Brain (organoid and tissue), 16 donors: ENCODE measurements at places on chromosomes 3 and 15. TPM values are rescaled to one million over a fixed set of nuclear protein-coding genes. Genes with fewer than 3 reads are reported as not detected.

MASP1 gene
- 4.0 TPM for polyA plus RNA-seq

ITPKA gene
- polyA plus RNA-seq, result 17.4 TPM

SLC12A8 gene
- polyA plus RNA-seq, result 0.93 TPM

C15orf62 gene
- 1.1 TPM for polyA plus RNA-seq

PML gene
- polyA plus RNA-seq, result 37.7 TPM

OXTR gene
- polyA plus RNA-seq, result 0.42 TPM

CSTA gene
- 0.51 TPM for polyA plus RNA-seq

ONECUT1 gene
- polyA plus RNA-seq, result not detected

SLTM gene
- 23.1 TPM for polyA plus RNA-seq

CDHR4 gene
- not detected for polyA plus RNA-seq

SIDT1 gene
- 1.8 TPM for polyA plus RNA-seq

CALML4 gene
- polyA plus RNA-seq, result 2.5 TPM

CYP1A2 gene
- polyA plus RNA-seq, result not detected

SLCO2A1 gene
- polyA plus RNA-seq, result 3.9 TPM

PRRT3 gene
- polyA plus RNA-seq, result 8.4 TPM

KATNBL1 gene
- 7.3 TPM for polyA plus RNA-seq

RBM5 gene
- 17.3 TPM for polyA plus RNA-seq

CD86 gene
- polyA plus RNA-seq, result 1.2 TPM

TMEM87A gene
- polyA plus RNA-seq, result 32.2 TPM

AZI2 gene
- polyA plus RNA-seq, result 11.0 TPM

TM4SF1 gene
- 41.2 TPM for polyA plus RNA-seq

RYK gene
- polyA plus RNA-seq, result 19.7 TPM

CCDC54 gene
- not detected for polyA plus RNA-seq

HESX1 gene
- polyA plus RNA-seq, result 0.71 TPM

MAGEL2 gene
- polyA plus RNA-seq, result 1.3 TPM

TMEM108 gene
- 95.9 TPM for polyA plus RNA-seq

COL6A5 gene
- not detected for polyA plus RNA-seq

BLM gene
- polyA plus RNA-seq, result 3.8 TPM

CSPG5 gene
- polyA plus RNA-seq, result 32.3 TPM

C3orf49 gene
- polyA plus RNA-seq, result not detected

CD276 gene
- polyA plus RNA-seq, result 94.2 TPM

SEMA5B gene
- polyA plus RNA-seq, result 4.5 TPM

RYR3 gene
- polyA plus RNA-seq, result 1.0 TPM

CAND2 gene
- 10.3 TPM for polyA plus RNA-seq

ARRDC4 gene
- 4.3 TPM for polyA plus RNA-seq

CPN2 gene
- polyA plus RNA-seq, result not detected

MST1 gene
- 2.2 TPM for polyA plus RNA-seq
